ENCODE measurements at places on chromosomes 2 and 18.

DNA sequence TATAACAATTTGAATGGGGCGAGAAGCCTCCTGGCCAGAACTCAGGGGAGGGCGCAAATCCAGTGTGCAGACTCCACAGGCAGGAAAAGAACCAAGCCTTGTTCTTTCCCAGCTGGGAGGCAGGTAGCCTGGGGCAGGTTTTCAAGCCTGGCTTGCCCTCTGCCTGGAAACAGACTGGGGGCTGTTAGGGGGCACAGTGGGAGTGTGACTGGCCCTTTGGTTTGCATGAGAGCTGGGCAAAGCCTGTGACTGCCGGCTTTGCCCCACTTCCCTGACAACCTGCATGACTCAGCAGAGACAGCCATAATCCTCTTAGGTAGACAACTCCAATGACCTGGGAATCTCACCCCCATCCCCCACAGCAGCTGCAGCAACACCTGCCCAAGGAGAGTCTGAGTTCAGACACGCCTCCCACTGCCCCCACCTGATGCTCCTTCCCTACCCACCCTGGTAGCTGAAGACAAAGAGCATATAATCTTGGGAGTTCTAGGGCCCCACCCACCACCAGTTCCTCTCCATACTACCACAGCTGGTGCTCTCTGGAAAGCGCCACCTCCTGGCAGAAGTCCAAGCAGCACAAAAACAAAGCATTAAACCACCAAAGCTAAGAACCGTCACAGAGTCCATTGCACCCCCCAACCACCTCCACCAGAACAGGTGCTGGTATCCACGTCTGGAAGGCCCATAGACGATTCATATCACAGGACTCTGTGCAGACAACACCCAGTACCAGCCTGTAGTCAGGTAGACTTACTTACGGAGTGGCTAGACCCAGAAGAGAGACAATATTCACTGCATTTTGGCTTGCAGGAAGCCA is 402.5 kb downstream of the STK39 start:
- peaks cover 2% of the 10 kb centered on the region for H3K4me1 ChIP-seq
- no peaks in the 10 kb centered on the region for H3K36me3 ChIP-seq
- H3K27me3 ChIP-seq = no peaks in the 10 kb centered on the region
- no peak for DNase-seq
- no peak overlapping the region for H3K4me3 ChIP-seq

DNA sequence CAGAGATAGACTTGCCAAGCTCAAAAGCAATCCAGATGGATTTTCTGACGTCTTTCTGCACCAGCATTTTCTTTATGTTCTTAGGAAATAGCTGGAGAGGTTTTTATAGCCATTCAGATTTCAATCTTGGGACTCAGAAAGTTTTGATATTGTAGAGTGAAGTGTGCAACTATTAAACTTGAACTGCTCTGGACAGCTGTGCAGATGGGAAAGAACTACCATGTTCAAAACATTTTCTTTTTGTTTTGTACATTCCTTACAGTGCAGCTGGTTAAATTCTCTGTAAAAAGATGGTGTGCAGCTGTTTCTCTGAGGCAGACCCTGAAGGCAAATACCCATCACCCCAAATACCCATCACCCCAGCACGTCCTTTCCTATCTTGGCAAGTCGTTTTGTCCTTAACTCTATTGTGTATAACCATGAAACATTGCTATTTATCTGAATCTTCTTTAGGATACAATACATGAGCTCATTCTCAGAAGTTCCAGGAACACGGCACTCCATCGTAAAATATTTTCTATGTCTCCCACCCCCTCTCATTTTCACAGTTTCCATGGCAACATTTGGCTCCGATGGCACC is 38.8 kb downstream of the AQP4 start:
- DNase-seq = no peak
- H3K27ac ChIP-seq = no peak overlapping the region
- H3K4me3 ChIP-seq = no peak overlapping the region
- no peaks in the 10 kb centered on the region for H3K4me1 ChIP-seq

GRCh38 chr2:20641123-20641985 is 9.5 kb downstream of the HS1BP3 start:
- H3K36me3 ChIP-seq = no peaks in the 10 kb centered on the region
- DNase-seq = no peak
- no peak overlapping the region for H3K4me3 ChIP-seq
- no peaks in the 10 kb centered on the region for H3K4me1 ChIP-seq
- no peaks in the 10 kb centered on the region for H3K27me3 ChIP-seq

DNA sequence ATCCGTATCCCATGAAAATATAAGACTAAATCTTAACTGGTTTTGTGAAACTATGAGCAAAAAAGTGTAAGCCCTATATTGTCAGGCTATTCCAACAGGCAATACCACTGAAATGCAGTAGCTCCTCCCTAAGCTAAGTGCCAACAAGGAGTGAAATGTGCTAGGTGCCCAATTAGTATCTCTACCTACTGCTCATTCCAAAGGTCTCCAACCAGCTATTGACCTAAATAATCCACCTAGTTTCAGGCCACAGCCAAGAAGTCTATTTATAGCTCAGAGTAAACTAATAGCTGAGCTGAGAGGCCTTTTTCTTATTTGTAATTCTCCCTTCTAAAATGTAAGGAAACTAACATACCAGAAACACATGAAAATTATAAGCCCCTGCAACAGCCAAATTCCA is 482.2 kb downstream of the DCC start:
- peaks cover 7% of the 10 kb centered on the region for H3K27me3 ChIP-seq
- no peaks in the 10 kb centered on the region for H3K36me3 ChIP-seq
- H3K4me1 ChIP-seq = no peaks in the 10 kb centered on the region
- DNase-seq = no peak

- H3K4me3 ChIP-seq = no peak overlapping the region
- H3K36me3 ChIP-seq = no peaks in the 10 kb centered on the region
- no peaks in the 10 kb centered on the region for H3K4me1 ChIP-seq
Observed at GRCh38 chr2:119387381-119388129, 20.8 kb downstream of the DBI start.

DNA sequence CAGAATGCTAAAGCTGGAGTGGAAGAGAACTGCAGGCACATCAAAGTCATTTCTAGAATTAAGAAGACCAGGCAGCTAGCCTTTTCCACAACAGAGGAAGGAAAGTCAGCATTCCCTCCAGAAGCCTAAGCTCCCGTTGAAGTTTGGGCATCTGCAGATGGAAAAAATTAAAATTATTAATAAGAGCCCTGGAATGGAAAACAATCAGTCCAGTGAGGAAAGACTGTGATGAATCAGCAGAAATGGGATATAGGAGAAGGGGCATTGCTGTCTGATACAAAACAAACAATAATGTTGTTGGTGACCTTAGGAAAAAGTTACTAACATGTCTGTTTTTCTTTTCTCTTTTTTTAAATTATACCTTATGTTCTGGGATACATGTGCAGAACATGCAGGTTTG is 450.7 kb upstream of the SLC14A2 start:
- no peak for DNase-seq
- no peak overlapping the region for H3K27ac ChIP-seq

DNA sequence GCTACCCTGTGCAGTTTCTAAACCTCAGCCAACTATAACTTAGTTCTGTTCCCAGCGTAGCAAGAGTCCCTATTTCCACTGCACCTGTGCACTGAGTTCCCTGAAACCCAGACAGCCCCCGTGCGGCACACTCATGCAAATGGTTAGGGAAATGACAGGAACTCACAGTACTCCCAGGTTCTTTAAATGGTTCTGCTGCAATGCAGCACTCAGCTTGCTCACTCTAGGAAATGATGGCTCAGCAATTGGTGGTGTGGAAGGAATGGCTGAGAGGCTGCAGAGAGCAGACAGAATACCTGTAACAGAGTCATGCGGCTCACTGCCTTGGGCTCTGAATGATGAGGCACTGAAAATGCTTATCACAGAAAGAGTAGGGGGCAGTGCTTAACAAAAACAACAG is 143.0 kb downstream of the RAD51AP2 start:
- 0 out of 2 replicates have a peak, but pooled peaks cover 1% of the 10 kb centered on the region for H3K4me1 ChIP-seq
- no peak overlapping the region for H3K4me3 ChIP-seq
- no peaks in the 10 kb centered on the region for H3K27me3 ChIP-seq
- no peaks in the 10 kb centered on the region for H3K36me3 ChIP-seq

- no peaks in the 10 kb centered on the region for H3K27me3 ChIP-seq
- H3K27ac ChIP-seq = no peak overlapping the region
- DNase-seq = no peak
- no peak overlapping the region for H3K4me3 ChIP-seq
Observed at GRCh38 chr2:171728989-171729951, 42.0 kb downstream of the DYNC1I2 start.

GRCh38 chr2:133886735-133887675 is 318.7 kb upstream of the NCKAP5 start:
- no peak overlapping the region for H3K27ac ChIP-seq
- no peak overlapping the region for H3K4me3 ChIP-seq
- peak; percentile 75 for DNase-seq
- no peaks in the 10 kb centered on the region for H3K27me3 ChIP-seq

- no peak overlapping the region for H3K4me3 ChIP-seq
- H3K36me3 ChIP-seq = no peaks in the 10 kb centered on the region
- no peak for DNase-seq
Observed at GRCh38 chr18:7191736-7192135, 39.2 kb upstream of the LRRC30 start.

- no peaks in the 10 kb centered on the region for H3K36me3 ChIP-seq
- no peaks in the 10 kb centered on the region for H3K27me3 ChIP-seq
- DNase-seq = no peak
- H3K4me3 ChIP-seq = no peak overlapping the region
Observed at GRCh38 chr18:76213991-76214390, 281.1 kb downstream of the ZNF516 start.

Measured in iPS DF 6.9 (cell line).